Activated T-cell treated with anti-CD3 and anti-CD28 coated beads, Interleukin-2, amount 50 U/mL, for 72 hours (primary cell): ENCODE measurements at places on chromosomes 2 and 18. TPM values are rescaled to one million over a fixed set of nuclear protein-coding genes. Genes with fewer than 3 reads are reported as not detected.
A peak's percentile ranks its signal among the peaks of the same experiment; 100 is the strongest.

DNA sequence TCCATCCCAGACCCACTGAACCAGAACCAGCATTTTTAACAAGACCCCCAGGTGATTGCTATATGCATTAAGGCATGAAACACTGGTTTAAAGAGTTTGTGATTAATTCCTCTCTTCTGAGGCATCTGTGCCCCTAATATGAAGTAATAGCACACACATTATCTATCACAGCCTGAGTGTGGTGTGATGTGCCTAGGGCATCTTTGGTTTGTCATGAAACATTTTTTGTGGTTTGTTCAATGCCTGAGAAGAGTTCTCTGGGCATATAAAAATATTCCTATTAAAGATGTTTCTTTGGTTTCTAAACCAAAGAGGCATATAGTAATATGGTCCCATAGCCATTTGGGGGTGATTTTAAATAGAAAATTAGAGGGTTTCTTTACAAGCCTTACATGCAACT lies 221.7 kb upstream of the SPOPL start:
- H3K4me1 ChIP-seq: no peaks in the 10 kb centered on the region
- H3K36me3 ChIP-seq: no peaks in the 10 kb centered on the region
- no peak for DNase-seq
- no peak overlapping the region for H3K4me3 ChIP-seq
- H3K27ac ChIP-seq: no peak overlapping the region
- no peaks in the 10 kb centered on the region for H3K27me3 ChIP-seq

GRCh38 chr2:72973566-72974435 lies 56.5 kb downstream of the EMX1 start:
- H3K36me3 ChIP-seq: no peaks in the 10 kb centered on the region
- no peak overlapping the region for H3K4me3 ChIP-seq
- no peaks in the 10 kb centered on the region for H3K4me1 ChIP-seq

DNA sequence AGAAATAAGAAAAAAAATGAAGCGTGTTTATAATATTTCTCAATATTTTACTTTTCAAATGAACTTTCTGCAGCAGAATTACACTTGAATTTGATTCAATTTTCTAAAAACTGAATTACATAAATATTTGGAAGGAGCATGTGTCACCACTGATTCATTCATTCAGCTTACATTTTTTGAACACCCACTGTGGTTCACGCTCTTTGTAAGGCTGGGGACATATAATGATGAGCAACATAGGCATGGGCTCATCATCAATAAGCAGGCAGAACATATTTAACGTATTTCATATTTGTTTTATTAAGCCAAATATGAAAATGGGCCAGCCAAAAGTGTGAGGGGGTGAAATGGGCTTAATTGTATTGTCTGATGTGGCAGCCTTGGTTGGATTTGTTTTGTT lies 209.1 kb downstream of the CTNNA2 start:
- no peaks in the 10 kb centered on the region for H3K27me3 ChIP-seq
- H3K4me3 ChIP-seq: no peak overlapping the region
- DNase-seq: no peak
- no peak overlapping the region for H3K27ac ChIP-seq

GRCh38 chr2:191386938-191387536 lies 141.8 kb downstream of the MYO1B start:
- no peak for DNase-seq
- peaks cover 2% of the 10 kb centered on the region for H3K36me3 ChIP-seq

- no peak overlapping the region for H3K27ac ChIP-seq
- H3K36me3 ChIP-seq: no peaks in the 10 kb centered on the region
- DNase-seq: no peak
- peak overlapping the region; percentile 91 for H3K4me3 ChIP-seq
- H3K4me1 ChIP-seq: peaks cover 39% of the 10 kb centered on the region
Measured at GRCh38 chr2:38073211-38074057, 2.5 kb downstream of the CYP1B1 start.

DNA sequence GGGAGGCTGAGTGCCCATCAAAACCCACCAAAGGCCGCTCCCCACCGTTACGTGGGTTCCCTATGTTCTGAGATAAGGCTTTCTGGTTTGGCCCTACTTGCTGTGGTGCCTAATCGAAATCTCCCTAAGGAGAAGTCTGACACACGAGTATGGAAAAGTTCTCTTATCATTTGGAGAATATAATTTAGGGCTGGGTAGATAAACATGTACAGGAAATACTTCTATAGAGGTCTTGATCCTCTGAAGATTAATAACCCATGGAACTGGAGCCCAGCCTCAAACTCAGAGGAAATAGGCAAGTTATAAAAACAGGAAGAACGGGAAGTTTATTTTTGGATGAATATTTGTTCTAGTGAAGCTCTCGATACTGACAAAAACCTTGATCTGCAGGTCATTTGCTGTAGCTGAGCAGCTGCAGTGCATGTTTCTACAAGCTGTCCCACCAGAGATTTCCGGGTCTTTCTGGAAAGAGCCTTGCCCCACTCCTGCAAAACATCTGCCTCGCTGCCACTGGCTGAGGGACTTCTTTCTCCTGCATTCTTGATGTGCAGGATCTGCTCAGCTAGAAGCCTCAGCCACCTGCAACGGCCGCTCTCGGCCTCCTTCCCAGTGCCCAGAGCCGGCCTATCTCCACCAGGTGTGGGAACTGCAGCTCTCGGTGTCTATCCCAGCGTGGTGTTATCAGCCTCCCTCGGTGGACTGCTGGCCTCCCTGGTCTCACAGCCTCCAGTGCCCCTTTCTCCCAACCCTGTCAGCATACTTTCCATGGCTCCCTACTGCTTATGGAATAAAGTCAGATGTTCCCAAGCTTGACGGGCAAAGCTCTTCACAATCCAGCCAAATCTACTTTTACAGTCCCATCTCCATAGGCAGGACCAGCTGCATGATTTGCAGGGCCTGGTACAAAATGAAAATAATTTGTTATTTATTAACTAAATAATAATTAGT lies 48.6 kb downstream of the SPRED2 start:
- H3K4me1 ChIP-seq: peaks cover 27% of the 10 kb centered on the region
- H3K4me3 ChIP-seq: no peak overlapping the region
- H3K36me3 ChIP-seq: no peaks in the 10 kb centered on the region
- H3K27ac ChIP-seq: no peak overlapping the region

GRCh38 chr18:42426496-42427015 lies 471.5 kb downstream of the PIK3C3 start:
- no peak overlapping the region for H3K4me3 ChIP-seq
- no peaks in the 10 kb centered on the region for H3K36me3 ChIP-seq
- no peaks in the 10 kb centered on the region for H3K27me3 ChIP-seq

GRCh38 chr2:239544918-239545465 lies 144.2 kb upstream of the HDAC4 start:
- H3K27me3 ChIP-seq: peaks cover 23% of the 10 kb centered on the region
- H3K4me1 ChIP-seq: peaks cover 66% of the 10 kb centered on the region
- peak overlapping the region; percentile 61 for H3K27ac ChIP-seq

DNA sequence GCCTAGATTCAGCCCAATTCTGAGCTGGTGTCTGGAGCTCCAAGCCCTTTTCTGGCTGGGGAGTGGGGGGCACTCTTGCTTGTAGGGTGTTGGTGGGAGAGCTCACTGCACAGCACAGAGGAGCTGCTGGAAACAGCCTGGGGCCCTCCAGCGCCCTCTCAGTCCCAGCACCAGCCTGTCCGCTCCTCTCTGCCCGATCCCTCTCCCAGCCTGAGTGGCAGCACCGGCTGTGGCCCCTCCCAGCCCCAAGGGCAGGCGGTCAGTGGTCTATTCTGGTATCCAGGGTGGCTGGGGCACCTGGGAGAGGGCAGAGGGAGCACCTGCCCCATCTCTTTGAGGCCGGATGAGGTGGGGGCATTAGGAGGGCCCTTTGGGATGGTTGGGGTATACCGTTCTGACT lies 13.2 kb upstream of the DES start:
- H3K36me3 ChIP-seq: no peaks in the 10 kb centered on the region
- no peak for DNase-seq
- no peaks in the 10 kb centered on the region for H3K4me1 ChIP-seq
- H3K27me3 ChIP-seq: peaks cover 16% of the 10 kb centered on the region
- no peak overlapping the region for H3K4me3 ChIP-seq
- no peak overlapping the region for H3K27ac ChIP-seq

DNA sequence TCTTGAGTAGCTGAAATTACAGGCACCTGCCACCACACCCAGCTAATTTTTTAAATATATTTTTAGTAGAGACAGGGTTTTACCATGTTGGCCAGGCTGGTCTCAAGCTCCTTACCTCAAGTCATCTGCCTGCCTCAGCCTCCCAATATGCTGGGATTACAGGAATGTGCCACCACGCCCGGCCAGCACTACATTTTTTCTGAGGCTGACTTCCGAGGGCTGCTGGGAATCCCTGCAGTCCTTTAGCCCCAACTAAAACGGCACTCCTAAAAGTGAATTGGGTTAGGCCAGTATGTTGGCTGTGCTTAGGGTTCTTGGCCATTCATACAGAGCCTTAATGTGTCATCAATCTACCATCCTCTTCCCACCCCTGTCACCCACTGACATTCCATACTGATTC lies 375.4 kb downstream of the DCC start:
- H3K4me1 ChIP-seq: no peaks in the 10 kb centered on the region
- H3K36me3 ChIP-seq: no peaks in the 10 kb centered on the region
- peaks cover 6% of the 10 kb centered on the region for H3K27me3 ChIP-seq
- H3K27ac ChIP-seq: no peak overlapping the region
- DNase-seq: no peak
- no peak overlapping the region for H3K4me3 ChIP-seq

DNA sequence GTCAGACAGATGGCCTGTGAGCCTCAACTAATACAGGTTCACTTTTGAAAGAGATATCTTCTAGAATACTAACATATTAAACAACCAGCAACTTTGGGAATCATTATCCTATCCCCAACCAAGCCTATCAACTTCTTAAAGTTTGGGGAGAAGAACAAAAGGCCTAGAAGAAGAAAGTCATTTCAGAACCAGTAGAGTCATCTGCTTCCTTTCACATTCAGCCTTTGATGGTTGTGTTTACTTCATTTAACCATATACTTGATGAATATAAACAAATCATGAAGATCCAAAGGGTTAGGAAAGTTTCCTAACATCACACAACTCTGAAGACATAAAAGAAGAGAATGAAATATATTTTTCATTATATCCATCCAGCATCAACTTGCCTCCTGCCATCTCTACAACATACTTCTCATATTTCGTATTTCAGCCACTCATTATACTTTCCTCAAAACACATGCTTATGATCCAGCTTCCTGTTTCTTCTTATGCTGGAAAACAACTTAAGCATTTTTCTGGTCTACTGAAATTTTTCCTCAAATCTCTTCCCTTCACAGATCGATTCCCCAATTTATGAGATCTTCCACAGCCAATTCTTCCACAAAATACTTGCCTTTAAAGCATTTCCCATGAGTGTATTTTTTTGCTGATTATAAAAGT lies 114.3 kb downstream of the CACNB4 start:
- H3K27ac ChIP-seq: no peak overlapping the region
- H3K4me3 ChIP-seq: no peak overlapping the region
- H3K27me3 ChIP-seq: peaks cover 12% of the 10 kb centered on the region
- no peak for DNase-seq

DNA sequence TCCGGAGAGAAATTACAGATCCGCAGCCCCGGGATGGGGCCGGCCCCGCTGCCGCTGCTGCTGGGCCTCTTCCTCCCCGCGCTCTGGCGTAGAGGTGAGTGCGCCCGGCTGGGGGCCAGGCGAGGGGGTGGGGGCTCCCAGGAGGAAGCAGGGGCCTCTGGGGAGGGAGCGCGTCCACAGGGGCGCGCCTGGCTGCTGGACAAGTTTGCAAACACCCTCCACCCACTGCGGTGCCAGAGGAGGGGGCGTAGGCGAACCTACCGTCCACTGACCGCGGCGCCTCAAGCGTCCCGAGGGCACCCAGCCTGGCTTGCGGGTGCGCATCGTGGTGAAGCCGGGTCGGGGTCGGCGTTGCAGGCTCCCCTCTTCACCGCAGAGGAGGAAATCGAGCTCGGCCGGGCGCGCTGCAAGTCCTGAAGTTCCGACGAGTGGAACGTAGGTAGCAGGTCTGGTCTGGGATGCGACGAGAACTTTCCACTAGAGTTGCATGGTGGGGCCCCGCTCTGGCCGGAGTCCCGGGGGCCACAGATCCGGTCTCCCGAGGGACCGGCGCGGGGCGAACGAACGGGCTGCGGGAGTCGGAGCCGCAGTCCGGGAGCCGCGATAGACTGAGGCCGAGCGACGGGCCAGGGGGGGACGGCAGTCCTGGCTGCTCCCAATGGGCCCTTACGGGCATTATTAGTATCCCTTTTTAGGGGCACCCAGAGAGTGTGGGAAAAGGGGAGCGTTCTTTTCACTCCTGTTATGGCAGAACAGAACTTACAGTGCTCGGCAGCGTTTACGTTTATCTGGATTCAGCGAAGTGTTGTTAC lies 502 bp downstream of the MERTK start:
- no peaks in the 10 kb centered on the region for H3K36me3 ChIP-seq
- peak overlapping the region; percentile 77 for H3K4me3 ChIP-seq
- DNase-seq: peak; percentile 44
- peaks cover 15% of the 10 kb centered on the region for H3K27me3 ChIP-seq

GRCh38 chr2:189002079-189002478 lies 27.9 kb downstream of the COL3A1 start:
- no peak for DNase-seq
- H3K36me3 ChIP-seq: no peaks in the 10 kb centered on the region
- no peak overlapping the region for H3K4me3 ChIP-seq

- H3K36me3 ChIP-seq: no peaks in the 10 kb centered on the region
- H3K27ac ChIP-seq: no peak overlapping the region
- DNase-seq: no peak
- H3K27me3 ChIP-seq: no peaks in the 10 kb centered on the region
Measured at GRCh38 chr2:207244971-207245925, 79.5 kb upstream of the KLF7 start.

- DNase-seq: no peak
- peaks cover 9% of the 10 kb centered on the region for H3K36me3 ChIP-seq
- peak overlapping the region; percentile 84 for H3K4me3 ChIP-seq
- H3K27ac ChIP-seq: peak overlapping the region; percentile 35
Measured at GRCh38 chr2:241356871-241357260, 781 bp downstream of the FARP2 start.

DNA sequence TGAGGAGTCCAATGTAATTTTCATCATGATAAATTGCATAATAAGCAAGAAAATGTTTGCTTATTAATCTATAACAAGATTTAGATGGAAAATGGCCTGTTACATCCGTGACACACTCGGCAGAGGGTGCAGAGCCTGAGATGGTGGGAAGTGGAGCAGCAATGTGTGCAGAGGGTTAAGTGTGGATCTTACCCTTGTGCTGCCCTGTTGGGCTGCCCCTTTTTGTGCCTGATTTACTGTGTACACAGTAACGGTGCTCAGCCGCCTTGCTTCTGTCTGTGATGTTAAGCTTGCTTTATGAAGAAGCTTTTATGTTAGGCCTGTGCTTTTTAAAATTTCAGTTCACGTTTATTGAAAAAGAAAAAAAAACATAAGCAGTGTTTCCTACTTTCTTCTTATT lies 220.2 kb upstream of the BOD1L2 start:
- no peak overlapping the region for H3K4me3 ChIP-seq
- H3K4me1 ChIP-seq: peaks cover 15% of the 10 kb centered on the region
- H3K27ac ChIP-seq: no peak overlapping the region
- peaks cover 3% of the 10 kb centered on the region for H3K36me3 ChIP-seq
- no peaks in the 10 kb centered on the region for H3K27me3 ChIP-seq

RTKN gene
- total RNA-seq: 3.1 TPM

RNF144A gene
- 52.1 TPM for total RNA-seq

TPO gene
- total RNA-seq: not detected

UNC80 gene
- not detected for total RNA-seq

NEUROD1 gene
- not detected for total RNA-seq
